Memory B cell (primary cell): ENCODE measurements at places on chromosomes 11 and 22.
A peak's percentile ranks its signal among the peaks of the same experiment; 100 is the strongest.

DNA sequence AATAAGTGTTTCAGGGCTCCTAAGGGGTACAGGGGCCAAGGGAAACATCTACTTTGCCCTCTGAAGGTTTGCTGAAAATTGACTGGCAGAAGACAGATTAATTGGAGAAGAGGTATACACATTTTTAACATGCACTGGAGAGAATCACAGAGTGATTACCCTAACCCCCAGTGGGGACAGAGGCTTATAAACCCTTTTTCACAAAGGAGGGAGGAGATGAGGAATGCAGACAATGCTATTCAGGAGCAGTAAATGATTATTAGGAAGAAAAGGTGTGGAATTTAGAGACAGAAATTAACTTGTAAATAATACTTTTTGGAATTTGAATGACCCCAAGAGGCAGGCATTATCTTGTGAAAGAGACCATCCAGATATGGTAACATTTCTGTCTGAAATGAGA, 582.4 kb upstream of the B3GAT1 start:
- DNase-seq: no peak

- peak; percentile 40 for DNase-seq
These were observed at the start of gene SYTL2 for GRCh38 chr11:85810871-85811611. SYTL2 (minus strand) TSS chr11:85811141; CDS start chr11:85757725, 53,416 bp downstream.

DNA sequence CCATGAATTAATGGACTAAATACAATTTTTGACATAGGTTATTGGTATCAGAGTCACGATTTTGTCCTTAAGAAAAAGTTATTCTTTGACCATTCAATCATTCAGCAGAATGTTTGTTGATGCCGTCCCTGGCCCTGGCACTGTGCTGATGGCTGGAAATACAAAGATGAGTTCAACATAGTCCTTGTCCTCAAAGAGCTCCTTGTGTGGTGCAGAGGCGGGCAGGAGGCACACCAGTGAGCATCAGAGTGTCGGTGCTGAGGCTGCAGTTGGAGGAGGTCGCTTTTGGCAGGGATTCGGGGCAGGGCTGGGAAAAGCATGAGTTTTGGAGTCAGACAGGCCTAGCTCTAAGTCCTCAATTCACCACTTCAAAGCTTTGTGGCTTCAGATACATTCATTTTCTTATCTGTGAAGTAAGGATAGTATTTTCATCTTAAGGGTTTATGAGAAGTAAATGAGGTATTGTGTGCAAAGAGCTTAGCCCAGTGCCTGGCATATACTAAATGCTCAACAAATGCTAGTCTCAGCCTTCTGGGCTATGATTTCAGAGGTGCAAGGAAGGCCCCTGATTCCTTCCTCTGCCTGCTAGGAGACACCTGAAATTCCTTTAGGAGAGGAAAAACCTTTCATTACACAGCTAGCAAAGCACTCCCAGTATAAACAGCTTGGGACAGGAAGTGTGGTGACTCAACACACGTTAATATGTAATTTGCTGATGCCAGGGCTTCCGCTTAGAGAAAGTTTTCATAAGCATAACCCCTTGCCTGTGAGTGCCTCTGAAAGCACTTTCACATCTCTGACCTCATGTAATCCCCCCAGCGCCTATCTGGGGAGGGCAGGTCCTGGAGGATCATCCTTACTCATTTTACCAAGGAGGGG, 113.8 kb downstream of the NECTIN1 start:
- no peak for DNase-seq

GRCh38 chr22:17767233-17768065, 6.8 kb downstream of the BID start:
- DNase-seq: no peak

GRCh38 chr11:23280088-23280487, 419.8 kb upstream of the CCDC179 start:
- no peak for DNase-seq

GRCh38 chr22:38230916-38231315, 29.1 kb downstream of the MAFF start:
- no peak for DNase-seq

DNA sequence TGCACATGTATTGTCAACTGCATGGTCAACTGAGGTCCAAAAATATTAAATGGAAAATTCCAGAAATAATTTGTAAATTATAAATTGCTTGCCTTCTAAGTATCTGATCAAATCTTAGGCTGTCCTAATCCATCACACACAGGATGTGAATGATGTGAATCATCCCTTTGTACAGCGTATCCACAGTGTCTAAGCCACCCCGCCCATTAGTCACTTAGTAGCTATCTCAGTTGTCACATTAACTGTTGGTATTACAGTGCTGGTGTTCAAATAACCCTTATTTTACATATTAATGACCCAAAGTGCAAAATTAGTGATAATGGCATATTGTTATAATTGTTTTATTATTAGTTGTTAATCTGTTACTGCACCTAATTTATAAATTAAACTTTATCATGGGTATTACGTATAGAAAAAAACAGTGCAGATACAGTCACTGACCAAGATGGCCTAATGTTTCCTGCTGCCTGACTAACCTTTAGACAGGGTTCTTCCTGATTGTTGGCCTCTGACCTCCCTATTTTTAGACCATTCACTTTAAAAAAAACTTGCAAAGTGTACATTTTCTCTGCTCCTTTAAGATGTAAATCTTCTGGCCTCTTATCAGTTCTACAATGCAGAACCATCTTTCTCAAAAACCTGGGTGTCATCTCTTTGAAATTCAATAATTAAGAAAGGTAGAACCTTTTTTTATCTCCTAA, 2.9 kb upstream of the SVIP start:
- DNase-seq: no peak

DNA sequence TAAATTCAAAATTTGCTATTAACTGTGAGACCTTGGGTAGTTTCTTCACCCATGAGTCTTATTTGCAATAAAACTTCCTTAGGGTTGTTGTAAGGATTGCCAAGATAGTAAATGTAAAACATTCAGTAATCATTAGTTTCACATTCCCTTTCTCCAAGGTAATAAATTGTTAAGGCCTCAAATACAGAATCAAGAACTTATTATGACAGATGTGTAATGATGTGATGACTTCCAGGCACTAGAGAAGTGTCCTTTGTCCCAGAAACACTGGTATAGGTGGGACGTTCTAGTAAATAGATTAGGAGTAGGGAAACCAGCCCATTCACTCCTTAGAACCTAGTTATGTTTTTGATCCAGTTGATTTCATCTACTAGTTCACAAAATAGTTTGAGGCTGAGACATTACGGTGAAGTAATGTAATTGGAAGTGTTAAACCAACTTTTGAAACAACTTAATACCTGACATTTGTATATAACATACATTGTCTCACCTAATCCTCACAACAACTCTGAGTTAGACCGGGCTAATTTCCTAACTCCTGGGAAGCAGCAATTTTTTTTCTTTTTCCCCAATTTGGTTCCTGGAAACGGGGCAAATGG, 25.5 kb downstream of the CTNND1 start:
- no peak for DNase-seq

DNA sequence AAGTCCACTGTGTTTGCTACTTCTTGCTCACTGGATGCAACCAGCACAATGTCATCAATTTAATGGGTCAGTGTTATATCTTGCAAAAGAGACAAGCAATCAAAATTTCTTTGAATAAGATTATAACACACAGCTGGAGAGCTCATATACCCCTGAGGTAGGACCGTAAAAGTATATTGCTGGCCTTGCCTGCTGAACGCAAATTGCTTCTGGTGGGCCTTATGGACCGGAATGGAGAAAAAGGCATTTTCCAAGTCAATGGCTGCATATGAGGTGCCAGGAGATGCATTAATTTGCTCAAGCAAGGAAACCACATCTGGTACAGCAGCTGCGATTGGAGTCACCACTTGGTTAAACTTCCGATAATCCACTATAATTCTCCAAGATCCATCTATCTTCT, 119.1 kb downstream of the ZNF280B start:
- DNase-seq: no peak

DNA sequence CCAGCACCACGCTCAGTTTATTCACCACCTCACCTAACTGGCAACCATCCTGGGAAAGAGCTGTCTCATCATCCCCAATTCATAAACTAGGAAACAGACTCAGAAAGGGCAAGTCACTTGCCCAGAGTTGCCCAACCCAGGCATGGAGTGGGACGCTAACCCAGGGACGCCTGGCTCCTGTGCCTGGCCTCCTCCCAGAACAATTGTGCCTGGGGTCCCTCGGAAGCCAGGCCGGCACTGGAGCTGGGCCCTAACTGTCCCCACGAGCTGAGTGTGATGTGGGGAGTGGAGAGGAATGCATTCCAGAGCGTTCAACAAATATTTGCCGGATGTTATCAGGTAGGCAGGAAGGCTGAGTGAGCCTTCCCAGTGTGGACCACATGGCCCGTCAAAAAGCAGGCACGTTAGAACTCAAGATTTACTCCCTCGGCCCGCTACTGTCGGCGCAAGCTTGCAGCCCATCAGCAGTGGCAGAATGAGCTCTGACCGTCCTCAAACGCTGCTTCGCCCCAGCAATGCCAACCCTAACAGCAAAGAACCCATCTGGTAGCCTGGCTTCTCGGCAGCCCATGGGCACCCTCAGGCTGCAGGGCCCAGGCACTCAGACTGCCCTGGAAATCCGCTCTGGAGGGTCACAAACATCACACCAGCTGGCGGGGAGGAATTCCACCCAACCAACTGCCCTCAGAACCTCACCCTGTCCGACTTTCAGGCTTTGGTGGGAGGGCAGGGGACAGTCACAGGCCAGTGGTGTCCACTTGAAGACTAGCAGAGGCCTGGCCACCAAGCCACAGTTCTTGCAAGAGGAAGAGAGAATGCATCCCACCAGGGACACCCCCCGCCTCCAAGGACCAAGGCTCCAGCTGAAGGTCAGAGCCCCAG, 35.6 kb downstream of the MYH9 start:
- DNase-seq: no peak

GRCh38 chr11:109029927-109030326, 365.1 kb downstream of the DDX10 start:
- no peak for DNase-seq

DNA sequence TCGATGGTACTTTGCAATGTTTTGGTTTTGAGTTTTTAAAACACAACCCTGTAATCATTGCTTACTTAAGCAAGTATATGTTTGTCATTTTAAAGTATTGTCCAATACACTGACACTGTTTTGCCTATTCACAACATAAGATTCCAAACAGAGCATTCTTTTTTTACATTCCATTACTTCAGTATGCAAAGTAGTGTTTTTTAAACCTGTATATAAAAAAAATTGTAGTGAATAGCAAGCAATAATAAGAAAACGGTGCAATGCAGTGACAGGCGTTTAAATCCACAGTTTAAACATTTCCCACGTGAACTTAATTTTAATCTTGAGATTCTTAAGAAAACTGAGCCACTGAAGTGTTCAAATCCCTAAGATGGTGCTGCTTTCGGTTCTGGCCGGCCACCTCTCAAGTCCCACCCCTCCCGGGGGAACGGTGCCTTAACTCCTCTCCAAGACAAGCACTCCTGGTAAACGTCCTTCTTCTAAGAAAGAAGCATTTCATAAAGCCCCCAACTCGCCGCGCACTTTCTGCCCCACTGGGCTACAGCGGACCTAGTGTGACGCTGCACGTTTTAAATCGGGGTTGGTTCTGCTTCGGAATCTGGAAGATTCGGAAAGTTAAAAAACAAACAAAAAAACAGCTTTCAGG, 2.9 kb downstream of the PGR start:
- no peak for DNase-seq

- peak; percentile 55 for DNase-seq
These were observed 13.2 kb downstream of the OTUB1 start for GRCh38 chr11:63999349-64000025.

DNA sequence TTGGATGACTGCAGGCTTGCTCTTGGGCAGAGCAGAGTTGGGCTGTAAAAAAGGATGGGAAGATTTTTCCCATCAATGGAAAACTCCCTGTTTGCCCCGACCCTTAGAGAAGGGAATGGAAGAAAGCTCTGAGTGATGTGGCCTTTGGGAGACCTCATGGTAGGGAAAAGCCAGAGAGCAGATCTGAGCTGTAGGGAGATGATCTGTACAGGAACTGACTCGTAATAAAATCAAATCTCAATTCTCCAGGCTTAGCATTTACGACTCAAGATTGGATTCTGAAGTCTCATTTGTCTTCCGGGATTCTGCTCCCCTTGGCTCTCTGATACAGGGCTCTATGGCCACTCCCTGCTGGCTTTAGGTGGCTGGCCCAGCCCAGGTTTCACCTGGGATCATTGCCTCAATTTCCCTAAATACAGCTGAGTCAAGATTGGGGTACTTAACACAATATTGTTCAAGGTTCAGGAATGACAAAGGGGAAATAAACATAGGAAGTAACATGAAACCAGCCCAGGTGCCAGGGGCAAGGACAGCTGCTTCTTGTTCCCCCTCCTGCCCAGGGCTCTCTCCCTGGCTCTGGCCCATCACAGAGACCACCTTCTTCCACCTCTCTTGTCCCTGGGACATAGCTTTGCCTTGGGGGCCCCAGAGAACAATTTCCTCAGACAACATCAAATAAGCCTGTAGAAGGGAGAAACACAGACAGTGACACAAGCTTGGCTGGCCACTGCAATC, 38.4 kb upstream of the THY1 start:
- no peak for DNase-seq

GRCh38 chr11:130519128-130519932, 70.9 kb downstream of the ADAMTS15 start:
- DNase-seq: no peak

GRCh38 chr11:121453589-121454299, 977 bp upstream of the SORL1-AS1 start:
- DNase-seq: no peak

GRCh38 chr11:118200901-118201680, 23.7 kb downstream of the JAML start:
- no peak for DNase-seq

- no peak for DNase-seq
These were observed 918 bp upstream of the CAPN5 start for GRCh38 chr11:77065878-77066228.

DNA sequence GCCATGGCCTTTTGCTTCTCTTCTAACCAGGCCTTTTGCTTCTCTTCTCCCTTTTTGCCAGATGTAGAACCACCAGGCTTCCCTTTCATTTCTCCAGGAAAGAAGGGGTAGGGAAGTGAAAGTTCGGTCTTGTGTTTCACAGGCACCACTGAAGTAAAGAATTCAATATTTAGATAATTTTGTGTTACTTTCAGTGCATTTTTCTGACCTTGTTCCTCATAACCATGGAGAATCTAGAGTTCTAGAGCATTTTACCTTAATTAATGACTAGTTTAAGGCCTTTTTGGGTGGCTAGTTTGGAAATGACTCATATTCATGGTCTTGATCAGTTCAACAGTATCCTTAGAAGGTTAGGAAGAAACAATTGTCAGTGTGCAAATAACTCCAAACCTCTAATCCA, 22.7 kb downstream of the GRAMD1B start:
- DNase-seq: no peak

DNA sequence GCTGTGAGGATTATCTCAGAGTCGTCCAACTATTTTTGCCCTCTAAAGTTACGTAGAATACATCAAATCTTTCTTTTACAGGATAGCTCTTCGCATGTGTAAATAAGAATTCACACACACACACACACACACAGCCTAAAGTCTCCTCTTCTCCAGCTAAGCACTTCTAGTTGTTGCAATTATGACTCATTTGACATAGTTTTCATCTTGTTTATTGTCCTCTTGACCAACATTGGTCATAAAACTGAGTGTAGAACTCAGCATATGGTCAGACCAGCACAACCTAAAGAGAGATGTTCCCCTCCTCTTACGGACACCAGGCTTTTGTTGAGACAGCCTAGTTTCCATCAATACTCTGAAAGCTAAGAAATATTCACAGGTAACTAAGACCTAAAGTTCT, 234.2 kb downstream of the BLID start:
- no peak for DNase-seq

GRCh38 chr11:132131961-132132360, 761.5 kb downstream of the NTM start:
- no peak for DNase-seq

- peak; percentile 48 for DNase-seq
These were observed 4.8 kb downstream of the PIM3 start for GRCh38 chr22:49965091-49966040.

- no peak for DNase-seq
These were observed 13.8 kb downstream of the CABP7 start for GRCh38 chr22:29733362-29734201.
